ENCODE measurements at places on chromosomes 16 and 17. TPM values are rescaled to one million over a fixed set of nuclear protein-coding genes. Genes with fewer than 3 reads are reported as not detected.

GSE1 gene
- 13.4 TPM for total RNA-seq

CHRNE gene
- not detected for total RNA-seq

FAM222B gene
- 10.2 TPM for total RNA-seq

ZSCAN10 gene
- not detected for total RNA-seq

NPB gene
- total RNA-seq = 1.8 TPM

ZNF750 gene
- total RNA-seq = not detected

ARSG gene
- 0.77 TPM for total RNA-seq

All from A172 (cell line).